Stimulated activated CD8-positive, alpha-beta memory T cell treated with anti-CD3 and anti-CD28 coated beads, Interleukin-7, amount 100 ng/mL, for 1 hour (primary cell): ENCODE measurements at places on chromosomes 7 and 10.

DNA sequence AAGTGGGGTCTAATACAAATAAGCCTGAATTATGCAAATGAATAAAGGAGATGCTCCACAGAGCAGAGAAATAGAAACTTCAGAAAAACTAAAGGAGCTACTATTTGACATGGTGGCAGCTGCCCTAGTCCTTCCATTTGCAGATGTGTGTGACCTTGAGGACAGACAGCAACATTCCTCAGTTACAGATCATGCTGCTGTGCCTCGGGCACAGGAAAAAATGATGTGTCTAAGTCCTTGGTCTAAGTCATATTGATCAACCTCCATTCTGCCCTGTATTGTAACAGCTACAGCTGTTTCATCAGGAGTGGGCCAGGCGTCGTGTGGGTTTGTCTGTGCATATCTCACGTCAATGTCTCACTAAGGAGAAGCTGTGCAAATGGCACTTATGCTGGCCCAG is 710.4 kb downstream of the TNS3 start:
- no peak for DNase-seq

DNA sequence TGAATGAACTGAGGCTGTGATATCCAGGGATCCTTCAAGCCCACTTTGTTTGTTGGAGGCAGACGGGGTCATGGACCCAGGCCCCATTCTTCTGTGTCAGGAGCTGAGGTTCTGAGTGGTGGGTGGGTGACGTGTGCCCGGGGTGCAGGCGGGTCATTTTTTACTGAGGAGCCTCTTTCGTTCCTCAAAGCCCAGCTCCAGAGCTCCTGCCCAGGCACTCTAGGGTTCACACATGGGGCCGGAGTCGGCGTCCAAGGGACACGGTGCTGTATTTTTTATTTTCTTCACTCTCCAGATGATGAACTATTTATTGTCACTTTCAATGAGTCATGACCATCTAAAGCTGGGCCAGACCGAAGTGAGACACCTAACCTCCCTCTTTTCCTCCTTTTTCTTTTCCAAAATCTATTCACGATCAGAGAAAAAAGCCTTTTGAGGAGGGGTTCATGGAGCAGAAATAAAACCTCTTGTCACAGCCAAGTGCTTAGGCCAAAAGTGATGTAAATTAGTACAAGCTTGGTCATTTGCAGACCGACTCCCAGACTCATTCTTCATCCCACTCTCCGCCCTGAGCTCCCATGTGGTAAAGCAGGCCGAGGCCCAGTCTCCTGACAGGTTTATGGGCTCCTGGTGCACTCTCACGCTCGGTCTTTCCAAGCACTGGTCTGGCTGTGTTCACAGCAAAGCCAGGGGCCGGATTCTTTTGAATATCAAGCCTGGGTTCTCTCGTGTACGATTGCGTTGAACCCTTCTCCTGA is 41.4 kb upstream of the PITRM1 start:
- DNase-seq, result no peak

DNA sequence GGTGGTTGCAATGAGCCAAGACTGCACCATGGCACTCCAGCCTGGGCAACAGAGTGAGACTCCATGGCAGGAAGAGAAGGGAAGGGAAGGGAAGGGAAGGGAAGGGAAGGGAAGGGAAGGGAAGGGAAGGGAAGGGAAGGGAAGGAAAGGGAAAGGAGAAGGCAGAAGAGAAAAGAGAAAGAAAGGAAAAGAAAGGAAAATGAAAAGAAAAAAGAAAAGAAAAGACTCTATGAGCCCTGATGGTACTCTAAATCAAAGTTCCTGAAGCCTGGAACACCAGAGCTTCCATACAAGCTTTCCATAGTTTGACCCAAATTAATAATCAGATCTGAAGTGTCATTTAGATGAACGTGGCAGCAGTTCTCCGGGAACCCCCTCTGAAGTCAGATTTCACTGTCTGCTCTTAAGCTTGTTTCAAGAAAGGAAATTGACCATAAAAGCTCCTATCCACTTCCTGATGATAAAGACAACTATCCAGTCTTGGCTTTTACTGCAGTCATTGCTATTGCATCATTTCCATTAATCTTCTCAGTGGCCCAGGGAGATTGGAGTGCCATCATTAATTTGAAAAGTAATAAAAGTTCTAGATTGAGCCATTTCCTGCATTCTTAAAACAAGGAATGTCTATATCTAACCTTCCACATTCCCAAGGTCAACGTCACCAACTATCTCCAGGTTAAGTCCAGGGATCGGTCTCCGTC is 44.2 kb upstream of the FRMD4A start:
- no peak for DNase-seq

DNA sequence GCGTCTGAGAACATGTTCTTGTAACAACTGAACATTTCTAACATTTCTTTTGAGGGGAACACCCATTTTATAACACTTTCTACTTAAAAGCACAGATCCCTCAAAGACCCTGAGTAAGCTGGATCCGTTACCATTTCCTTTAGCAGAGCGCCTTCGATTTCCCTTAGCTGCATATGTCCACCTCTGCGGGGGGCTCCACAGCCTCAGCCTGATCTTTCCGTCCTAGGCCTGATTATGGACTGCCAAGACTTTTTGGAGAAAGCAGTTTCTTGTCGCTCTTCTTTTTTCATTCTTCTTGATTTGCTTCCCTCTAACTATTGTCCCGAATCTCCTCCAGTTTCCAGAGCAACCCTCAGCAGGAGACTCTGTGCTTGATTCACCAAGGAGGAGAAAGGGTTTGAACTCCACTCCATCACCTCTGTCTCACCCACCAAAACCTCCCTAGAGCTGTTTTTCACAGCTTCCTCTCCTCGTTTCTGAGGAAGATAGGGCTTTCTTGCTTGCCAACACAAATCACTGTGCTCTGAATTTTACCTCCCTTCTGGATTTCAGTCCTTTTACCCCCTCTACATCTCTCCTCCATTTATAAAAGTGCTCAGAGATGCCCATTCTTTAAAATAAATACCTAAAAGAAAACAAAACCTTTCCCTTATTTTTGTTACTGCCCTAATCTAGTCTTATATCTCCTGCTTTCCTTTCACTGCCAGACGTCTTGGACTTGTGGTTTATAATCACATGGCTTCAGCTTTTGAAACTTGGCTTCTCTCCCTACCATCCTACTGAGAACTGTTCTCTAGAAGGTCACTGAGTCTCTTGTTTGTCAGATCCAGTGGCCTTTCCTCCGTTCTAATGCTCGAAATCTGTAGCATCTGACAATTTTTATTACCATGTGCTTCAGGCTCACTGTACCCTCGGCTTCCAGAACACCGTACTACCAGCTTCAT is 30.5 kb upstream of the ZRANB1 start:
- no peak for DNase-seq

- DNase-seq, result no peak
Measured at GRCh38 chr10:31290386-31290785, 28.6 kb upstream of the ZEB1 start.
